Transverse colon (tissue), 4 donors: ENCODE measurements at places on chromosomes 1 and 21. TPM values are rescaled to one million over a fixed set of nuclear protein-coding genes. Genes with fewer than 3 reads are reported as not detected.

DNA sequence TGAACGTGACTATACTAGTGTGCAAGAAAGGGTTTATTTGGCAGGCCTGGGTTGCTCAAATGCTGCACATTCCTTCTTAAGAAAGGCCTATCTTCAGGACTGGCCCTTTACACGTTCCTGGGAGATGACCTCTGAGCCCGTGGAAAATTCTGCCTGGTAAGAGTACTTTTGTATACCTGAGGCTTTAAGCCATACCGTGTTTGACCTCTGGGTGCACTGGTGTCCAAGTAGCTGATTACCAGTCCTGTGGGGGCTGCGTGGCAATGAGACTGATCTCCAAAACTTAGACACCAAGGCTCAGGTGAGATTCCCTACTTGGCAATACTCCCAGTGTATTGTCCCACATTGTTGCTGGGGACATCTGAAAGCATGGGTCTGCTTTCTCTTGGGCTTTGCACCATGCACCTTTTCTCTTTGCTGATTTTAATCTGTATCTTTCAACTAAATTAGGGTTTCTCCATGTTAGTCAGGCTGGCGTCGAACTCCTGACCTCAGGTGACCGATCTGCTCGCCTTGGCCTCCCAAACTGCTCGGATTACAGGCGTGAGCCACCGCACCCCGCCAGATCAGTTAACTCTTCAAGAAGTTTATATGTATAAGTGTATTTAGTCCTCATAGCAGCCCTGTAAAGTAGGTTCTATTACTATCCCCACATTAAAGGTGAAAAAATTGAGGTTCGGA lies 44.5 kb downstream of the TRIM33 start:
- no peak for DNase-seq

DNA sequence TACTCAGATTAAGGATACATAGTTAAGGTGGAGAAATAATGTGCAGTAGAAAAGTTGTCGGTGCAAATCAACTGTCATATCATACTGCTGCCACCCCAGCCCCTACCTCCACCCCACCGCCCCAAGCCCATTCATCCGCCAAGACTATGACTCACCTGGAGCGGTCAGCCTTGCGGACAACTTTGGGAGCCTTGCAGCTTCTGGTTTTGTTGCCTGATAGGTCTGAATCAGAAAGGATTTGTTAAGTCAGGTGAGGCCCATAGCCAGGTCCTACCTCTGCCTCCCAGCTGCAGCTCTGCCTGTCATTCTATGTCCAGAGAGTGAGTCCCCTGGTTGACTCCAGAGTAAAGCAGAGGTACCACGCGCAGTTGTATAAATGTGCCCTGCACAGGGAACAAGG lies 12.6 kb downstream of the C1orf162 start:
- DNase-seq, result no peak

DNA sequence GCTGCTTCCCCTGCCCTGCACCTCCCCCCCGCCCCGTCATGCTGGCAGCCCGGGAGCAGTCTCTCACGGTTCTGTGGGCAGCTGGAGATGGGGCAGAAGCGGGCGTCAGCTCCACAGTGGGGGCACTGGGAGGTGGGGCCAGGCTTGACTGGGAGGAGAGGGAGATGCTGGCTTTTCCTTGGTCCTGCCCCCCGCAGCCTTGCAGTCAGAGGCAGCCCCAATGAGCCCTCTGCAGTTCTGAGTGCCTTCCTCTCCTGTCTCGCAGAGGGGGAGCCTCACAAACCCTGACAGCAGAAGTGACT lies 21.7 kb downstream of the ARHGEF10L start:
- DNase-seq, result no peak

Gene ZBTB8B
- total RNA-seq, result not detected

DNA sequence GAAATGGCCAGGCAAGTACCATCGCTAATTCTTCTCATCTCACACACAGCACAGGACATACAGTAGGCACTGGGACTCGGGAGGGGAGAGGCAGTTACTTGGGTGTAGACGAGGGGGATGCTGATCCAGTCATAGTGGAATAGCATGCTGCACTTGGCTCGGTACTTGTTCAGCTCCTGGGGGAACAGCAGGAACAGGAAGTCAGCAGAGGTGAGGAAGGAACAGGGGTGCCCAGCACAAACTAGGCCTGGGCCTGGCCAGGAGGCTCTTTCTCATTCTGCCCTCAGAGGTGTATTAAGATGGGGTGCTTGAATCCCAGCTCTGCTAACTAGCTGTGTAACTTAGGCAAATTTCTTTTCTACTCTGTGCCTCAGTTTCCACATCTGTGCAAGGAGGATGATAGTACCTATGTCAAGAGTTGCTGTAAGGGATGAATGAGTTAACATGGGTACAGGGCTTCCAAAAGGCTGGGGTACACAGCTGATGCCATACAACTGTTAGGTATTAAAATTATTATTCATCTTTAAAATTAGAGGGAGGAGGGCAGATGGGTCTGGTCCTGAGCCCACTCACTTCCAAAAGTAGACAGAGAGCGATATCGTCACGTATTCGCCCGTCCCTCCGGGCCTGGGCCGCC lies 2.4 kb downstream of the BEST4 start:
- DNase-seq, result no peak

Gene GLIS1
- 0.75 TPM for total RNA-seq

GRCh38 chr1:101136739-101137138 lies 100.1 kb upstream of the S1PR1 start:
- DNase-seq, result no peak

DNA sequence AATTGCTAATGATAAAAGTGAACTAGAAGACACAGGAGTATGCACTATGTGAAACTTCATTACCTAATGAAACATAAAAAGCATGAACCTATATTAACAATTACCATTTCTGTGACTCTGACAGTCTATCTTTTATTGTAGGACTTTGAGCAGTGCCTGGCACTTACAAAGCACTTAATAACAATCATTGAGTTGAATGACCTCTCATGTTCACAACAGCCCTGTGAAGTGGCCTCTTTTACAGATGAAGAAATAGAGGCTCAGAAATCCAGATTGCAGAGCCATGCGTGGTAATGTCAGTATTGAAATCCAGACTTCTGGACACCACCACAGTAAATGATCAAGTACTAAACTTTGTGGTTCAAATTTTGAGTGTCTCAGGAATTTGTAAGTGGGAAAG lies 326.4 kb downstream of the NTNG1 start:
- no peak for DNase-seq

Gene KRTAP21-2
- total RNA-seq, result not detected

DNA sequence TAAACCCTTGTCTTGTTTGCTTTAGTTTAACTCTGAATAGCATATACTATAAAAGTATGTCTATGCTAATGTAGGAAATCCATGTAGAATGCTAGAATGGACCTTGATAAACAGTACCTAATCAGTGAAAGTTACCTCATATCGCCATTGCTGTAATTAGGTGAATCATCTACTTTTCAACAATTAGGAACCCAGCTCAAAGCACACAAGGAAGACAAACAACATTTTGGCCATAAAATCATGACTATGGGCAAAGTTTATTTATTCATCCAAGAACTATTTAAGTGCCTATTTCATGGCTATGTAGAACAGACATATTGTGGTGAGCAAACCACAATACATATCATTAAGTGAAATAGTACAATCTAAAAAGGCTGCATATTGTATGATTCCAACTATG lies 1043.2 kb downstream of the BRINP3 start:
- DNase-seq, result no peak

- no peak for DNase-seq
These were observed 72.0 kb upstream of the CLDN14 start for GRCh38 chr21:36551731-36552433.

Gene HS2ST1
- 17.1 TPM for total RNA-seq

Gene CLDN17
- total RNA-seq, result not detected

GRCh38 chr1:147750618-147751217 lies 9.7 kb downstream of the GJA5 start:
- DNase-seq, result no peak

- no peak for DNase-seq
These were observed 2.6 kb downstream of the CLCC1 start for GRCh38 chr1:108960719-108961118.

DNA sequence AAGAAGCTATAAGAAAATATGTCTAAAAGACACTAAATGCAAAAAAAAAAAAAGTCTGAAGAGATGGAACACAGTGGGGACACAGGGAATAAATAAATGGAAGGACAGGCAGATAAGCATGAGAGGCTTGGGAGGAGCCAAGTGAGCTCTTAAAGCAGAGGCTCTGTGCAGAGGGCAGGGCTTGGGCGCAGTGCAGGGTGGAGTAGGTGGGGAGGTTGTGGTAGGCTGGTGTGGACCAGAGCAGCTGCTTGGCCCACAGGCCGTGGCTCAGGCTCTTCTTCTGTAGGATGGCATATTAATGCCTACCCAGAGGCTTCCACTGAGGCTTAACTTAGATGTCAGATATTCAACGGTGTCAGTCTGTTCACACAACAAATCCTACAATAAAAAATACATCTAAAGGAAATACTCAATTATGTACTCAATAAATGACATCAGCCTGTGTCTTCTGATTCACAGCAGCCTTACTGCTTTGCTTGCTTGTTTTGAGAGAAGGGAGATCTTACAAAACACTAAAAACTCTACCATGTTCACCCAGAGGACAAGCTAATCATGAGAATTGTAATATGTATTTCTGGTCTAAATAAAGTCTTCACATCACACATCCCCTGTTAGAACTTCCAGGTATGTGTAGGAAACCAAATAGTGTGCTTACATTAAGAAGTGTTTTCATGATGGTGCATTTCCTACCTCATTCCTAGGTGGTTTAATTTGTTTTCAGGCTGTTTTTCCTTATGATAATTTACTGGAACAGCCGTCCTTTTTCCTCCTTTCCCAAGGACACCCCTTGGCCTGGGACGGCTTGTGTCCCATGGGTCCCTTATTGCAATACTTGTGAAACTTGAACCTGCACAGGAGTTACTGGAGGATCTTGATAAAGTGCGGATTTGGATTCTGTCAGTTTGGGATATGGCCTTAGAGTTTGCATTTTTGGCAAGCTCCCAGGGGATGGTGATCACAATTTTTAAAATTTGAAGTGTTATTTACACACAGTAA lies 24.9 kb downstream of the DIP2A start:
- DNase-seq, result no peak

- DNase-seq, result no peak
These were observed 20.6 kb upstream of the PTTG1IP start for GRCh38 chr21:44893948-44894656.

Gene ARHGEF10L
- total RNA-seq, result 326 TPM

GRCh38 chr1:94326329-94326728 lies 88.9 kb upstream of the ARHGAP29 start:
- no peak for DNase-seq

- DNase-seq, result no peak
These were observed 90.9 kb downstream of the RGS7 start for GRCh38 chr1:241266121-241266520.

Gene TSACC
- not detected for total RNA-seq

GRCh38 chr1:4118746-4119515 lies 218.9 kb upstream of the C1orf174 start:
- DNase-seq, result no peak

Gene OTUD7B
- total RNA-seq, result 26.7 TPM

DNA sequence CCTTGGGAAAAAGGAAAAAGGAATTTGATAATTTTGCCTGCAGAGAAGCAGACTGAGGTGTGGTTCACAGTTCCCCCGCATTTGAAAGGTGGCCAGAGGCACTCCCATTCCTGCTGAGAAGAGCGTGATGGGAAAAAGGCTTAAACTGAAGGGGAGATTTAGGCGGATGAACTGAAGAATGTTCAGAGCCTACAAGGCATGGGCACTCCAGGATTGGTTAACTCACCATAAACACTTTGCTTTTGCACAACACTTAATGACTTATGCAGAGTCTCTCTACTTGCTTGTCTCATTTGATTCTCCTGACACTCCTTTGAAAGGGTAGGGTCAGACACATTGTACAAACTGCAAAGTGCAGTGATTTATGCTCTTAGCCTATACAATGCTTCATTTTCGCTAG lies 119.6 kb upstream of the RUNX1 start:
- no peak for DNase-seq

DNA sequence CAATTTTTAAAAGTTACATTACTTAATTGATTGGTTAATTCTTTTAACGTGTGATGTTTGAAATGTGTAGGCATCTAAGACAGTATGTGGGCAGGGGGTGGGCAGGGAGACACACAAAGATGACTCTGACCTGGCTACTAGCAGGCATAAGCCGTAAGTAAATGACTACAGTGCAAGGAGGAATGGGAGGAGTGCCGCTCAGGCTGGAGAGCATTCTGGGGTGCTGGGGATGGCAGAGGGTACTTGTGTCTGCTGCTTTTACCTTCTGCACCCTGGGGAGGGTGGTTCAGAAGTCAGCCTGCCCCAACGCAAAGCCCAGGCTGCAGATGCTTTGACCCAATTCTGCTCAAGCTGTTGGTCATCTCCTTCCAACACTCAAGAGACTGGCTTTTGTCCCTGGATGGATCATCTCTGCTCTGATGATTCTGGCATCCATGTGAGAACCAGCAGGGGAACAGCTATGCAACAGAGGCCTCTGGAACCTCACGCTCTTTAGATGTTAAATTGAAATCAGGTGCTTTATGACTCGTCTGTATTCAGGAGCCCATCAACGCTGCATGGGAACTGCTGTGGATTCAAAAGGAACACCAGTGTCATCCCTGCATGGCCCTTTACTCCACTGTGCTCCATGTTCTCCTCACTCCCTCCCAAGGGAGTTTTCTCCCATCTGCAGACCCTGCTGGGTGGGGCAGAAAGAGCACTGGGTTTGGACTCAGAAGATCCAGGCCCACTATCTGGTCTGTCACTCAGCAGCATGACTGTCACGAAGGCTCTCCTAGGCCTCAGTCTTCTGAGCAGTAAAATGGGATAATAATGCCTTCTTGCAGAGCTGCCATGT lies 78.8 kb downstream of the FAM78B start:
- DNase-seq, result no peak

- DNase-seq, result no peak
These were observed 110.1 kb downstream of the ZBTB18 start for GRCh38 chr1:244161236-244161510.

Gene RGS13
- not detected for total RNA-seq

GRCh38 chr1:61160526-61160925 lies 78.2 kb downstream of the NFIA start:
- no peak for DNase-seq

Gene MEX3A
- 0.48 TPM for total RNA-seq

Gene ACTN2
- total RNA-seq, result not detected

Gene NCSTN
- total RNA-seq, result 101 TPM

DNA sequence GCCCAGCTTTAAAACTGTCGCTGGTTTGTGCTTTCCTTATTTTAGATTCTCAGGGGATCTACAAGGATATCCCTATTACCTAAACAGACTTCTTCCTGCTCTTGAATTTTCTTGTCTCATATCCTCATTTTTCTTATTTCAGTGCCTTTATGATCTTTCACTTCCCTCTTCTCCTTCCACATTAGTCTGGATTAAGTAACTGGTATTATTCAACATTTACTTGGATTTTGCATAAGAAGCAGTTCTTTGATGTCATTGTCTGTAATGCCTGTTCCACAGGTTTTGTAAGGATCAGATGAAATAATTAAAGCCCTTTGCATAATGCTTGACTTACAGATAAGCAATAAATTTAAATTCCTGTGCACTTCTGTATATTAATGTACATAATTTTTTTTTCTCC lies 26.5 kb downstream of the CXADR start:
- no peak for DNase-seq

GRCh38 chr1:83626603-83627002 lies 372.3 kb downstream of the TTLL7 start:
- DNase-seq, result no peak

- DNase-seq, result peak; percentile 77
These were observed at the start of gene LAMC2 for GRCh38 chr1:183185941-183186490. TSS of gene LAMC2 (plus strand) at chr1:183186264. CDS start at chr1:183186353, 89 bp downstream.

GRCh38 chr21:16863908-16864307 lies 648.9 kb upstream of the CXADR start:
- DNase-seq, result no peak
